ENCODE measurements at places on chromosomes 4 and X. TPM values are rescaled to one million over a fixed set of nuclear protein-coding genes. Genes with fewer than 3 reads are reported as not detected.
A peak's percentile ranks its signal among the peaks of the same experiment; 100 is the strongest.

The NLGN4X gene
- total RNA-seq: 0.31 TPM

The PRSS12 gene
- 0.07 TPM for total RNA-seq

The NIPAL1 gene
- total RNA-seq: 1.6 TPM

The TEX11 gene
- total RNA-seq: 0.22 TPM

The SNCA gene
- 0.86 TPM for total RNA-seq

The RHOXF2B gene
- total RNA-seq: not detected

- H3K4me3 ChIP-seq: no peak overlapping the region
- peaks cover 11% of the 10 kb centered on the region for H3K4me1 ChIP-seq
- H3K27me3 ChIP-seq: peaks cover 51% of the 10 kb centered on the region
- no peaks in the 10 kb centered on the region for H3K36me3 ChIP-seq
- no peak overlapping the region for H3K27ac ChIP-seq
- no peak for DNase-seq
These were observed 15.8 kb downstream of the HMX1 start for GRCh38 chr4:8855818-8856245.

- DNase-seq: no peak
- H3K27me3 ChIP-seq: no peaks in the 10 kb centered on the region
- no peak overlapping the region for H3K4me3 ChIP-seq
- no peak overlapping the region for H3K27ac ChIP-seq
- no peaks in the 10 kb centered on the region for H3K4me1 ChIP-seq
These were observed 50.9 kb downstream of the CEP44 start for GRCh38 chr4:174334628-174335027.

GRCh38 chrX:150508451-150509367 lies 59.7 kb upstream of the MTM1 start:
- no peak for DNase-seq
- no peaks in the 10 kb centered on the region for H3K4me1 ChIP-seq
- H3K27ac ChIP-seq: no peak overlapping the region
- H3K4me3 ChIP-seq: no peak overlapping the region
- peaks cover 9% of the 10 kb centered on the region for H3K27me3 ChIP-seq

GRCh38 chr4:178090640-178091411 lies 648.6 kb upstream of the AGA start:
- no peaks in the 10 kb centered on the region for H3K36me3 ChIP-seq
- no peak overlapping the region for H3K27ac ChIP-seq

- H3K27ac ChIP-seq: peak overlapping the region; percentile 64
- peaks cover 62% of the 10 kb centered on the region for H3K4me1 ChIP-seq
- no peak for DNase-seq
- H3K4me3 ChIP-seq: peak overlapping the region; percentile 88
- H3K36me3 ChIP-seq: peaks cover 16% of the 10 kb centered on the region
These were observed 317 bp downstream of the CMC4 start for GRCh38 chrX:155070663-155070974.

DNA sequence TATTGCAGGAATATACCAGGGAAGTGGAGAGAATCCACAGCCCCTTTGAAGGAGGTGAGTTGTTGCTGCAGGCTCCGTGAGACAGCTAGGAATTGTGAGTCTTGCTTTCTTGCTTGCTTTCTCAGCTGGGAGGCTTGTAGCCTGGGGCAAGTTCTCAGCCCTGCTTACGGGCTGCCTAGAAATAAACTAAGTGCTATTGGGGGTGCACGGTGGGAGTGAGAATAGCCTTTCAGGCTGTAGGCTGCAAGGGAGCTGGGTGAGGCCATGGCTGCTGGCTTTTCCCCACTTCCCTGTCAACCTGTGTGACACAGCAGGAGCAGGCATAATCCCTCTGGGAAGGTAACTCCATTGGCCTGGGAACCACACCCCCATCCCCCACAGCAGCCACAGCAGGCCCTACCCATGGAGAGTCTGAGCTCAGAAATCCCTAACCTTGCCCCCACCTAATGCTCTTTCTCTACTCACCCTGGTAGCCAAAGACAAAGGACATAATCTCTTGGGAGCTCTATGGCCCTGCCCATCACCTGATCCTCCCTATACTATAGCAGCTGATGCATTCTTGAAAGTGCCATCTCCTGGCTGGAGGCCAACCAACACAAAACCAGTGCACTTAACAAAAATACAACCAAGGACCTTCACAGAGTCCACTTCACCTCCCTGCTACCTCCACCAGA lies 113.0 kb downstream of the MMRN1 start:
- H3K36me3 ChIP-seq: no peaks in the 10 kb centered on the region
- H3K27ac ChIP-seq: no peak overlapping the region
- no peak overlapping the region for H3K4me3 ChIP-seq

GRCh38 chrX:1322393-1322792 lies 14.2 kb upstream of the IL3RA start:
- peaks cover 35% of the 10 kb centered on the region for H3K4me1 ChIP-seq
- H3K27me3 ChIP-seq: peaks cover 5% of the 10 kb centered on the region
- peak; percentile 85 for DNase-seq
- peaks cover 7% of the 10 kb centered on the region for H3K36me3 ChIP-seq
- H3K27ac ChIP-seq: peak overlapping the region; percentile 91

- H3K4me3 ChIP-seq: no peak overlapping the region
- H3K36me3 ChIP-seq: no peaks in the 10 kb centered on the region
- no peaks in the 10 kb centered on the region for H3K4me1 ChIP-seq
- no peak overlapping the region for H3K27ac ChIP-seq
- no peak for DNase-seq
These were observed 738.4 kb downstream of the PCDH18 start for GRCh38 chr4:136793848-136794247.

GRCh38 chrX:153969125-153969903 lies 2.3 kb downstream of the HCFC1 start:
- H3K27ac ChIP-seq: peak overlapping the region; percentile 70
- H3K4me1 ChIP-seq: peaks cover 45% of the 10 kb centered on the region
- H3K4me3 ChIP-seq: peak overlapping the region; percentile 100

DNA sequence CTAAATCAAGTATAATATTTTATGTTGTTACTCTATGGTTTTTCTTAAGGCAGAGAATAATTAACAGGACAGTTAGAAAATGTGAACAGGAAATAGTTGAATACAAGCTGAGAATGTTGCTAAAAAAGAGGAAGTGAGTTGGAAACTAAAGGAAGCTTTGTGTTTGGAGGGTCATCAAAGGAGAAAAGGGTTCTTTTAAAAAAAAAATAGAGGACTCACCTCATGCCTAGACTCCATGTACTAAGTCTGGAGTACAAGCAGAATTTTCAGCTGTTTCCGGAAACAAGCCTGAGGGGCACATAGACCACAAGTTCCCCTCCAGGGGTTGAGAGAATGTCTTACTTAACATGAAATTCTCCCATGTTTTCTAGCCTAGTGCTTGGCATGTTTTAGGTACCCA lies 20.1 kb upstream of the MAP7D3 start:
- H3K4me1 ChIP-seq: peaks cover 8% of the 10 kb centered on the region
- peaks cover 9% of the 10 kb centered on the region for H3K27me3 ChIP-seq
- no peak overlapping the region for H3K27ac ChIP-seq

DNA sequence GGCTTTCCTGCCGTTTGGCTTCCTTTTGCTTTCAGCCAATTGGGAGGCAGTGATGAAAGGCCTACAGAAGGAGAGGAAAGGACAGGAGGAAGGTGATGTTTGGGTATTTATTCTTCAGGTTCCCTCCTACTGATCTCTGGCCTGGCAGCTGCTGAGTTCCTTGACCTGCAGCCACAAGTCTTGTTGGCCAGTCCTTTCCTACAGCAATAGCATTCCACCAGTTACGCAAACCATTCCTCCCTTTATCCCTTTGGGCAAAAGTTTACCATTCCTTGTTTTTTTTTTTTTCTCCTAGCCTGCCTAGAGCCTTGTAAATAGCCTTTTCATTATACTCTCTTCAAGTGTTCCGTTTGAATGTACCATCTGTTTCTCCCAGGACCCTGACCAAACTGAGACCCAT lies 198.1 kb upstream of the FTHL17 start:
- H3K27ac ChIP-seq: no peak overlapping the region
- DNase-seq: no peak
- no peaks in the 10 kb centered on the region for H3K4me1 ChIP-seq

DNA sequence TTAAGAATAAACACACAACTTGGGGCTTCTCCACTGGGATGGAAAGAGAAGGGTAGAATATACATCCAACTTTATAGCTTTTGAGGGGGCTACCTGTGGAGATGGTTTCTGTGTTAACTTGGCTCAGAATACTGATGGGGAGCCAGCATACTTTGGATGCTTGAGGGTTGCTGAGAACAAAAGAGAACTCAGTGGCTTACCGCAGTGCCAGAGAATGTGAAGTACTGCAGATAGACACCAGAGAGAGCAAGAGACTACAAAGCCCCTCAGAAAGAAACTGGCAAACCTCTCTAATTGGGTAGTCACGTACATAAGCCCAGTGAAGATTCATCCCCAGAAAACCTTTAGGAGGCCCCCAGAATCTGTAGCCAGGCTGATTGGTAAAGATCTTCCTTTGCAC lies 214.4 kb downstream of the DCHS2 start:
- no peak for DNase-seq
- peaks cover 14% of the 10 kb centered on the region for H3K27me3 ChIP-seq
- H3K36me3 ChIP-seq: peaks cover 2% of the 10 kb centered on the region
- H3K4me3 ChIP-seq: no peak overlapping the region

DNA sequence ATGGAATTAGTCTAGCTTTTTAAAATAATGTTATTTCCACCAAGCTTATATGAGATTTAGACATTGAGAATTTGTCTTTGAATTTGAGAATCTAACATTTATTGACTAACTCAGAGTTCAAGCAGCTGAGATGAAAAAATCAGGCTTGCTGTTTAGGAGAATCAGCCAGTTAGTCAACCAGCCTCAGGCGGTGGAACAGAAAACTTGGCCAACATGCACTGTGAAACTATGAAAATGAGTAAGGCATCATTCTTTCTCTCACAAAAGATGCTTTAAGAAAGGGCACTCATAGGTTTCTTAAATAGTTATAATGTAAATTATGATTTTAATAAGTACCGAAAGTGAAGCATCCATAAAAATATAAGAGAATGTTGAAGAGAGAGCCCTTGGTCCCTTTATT lies 84.2 kb downstream of the NFKB1 start:
- peaks cover 18% of the 10 kb centered on the region for H3K36me3 ChIP-seq
- no peaks in the 10 kb centered on the region for H3K27me3 ChIP-seq
- H3K27ac ChIP-seq: peak overlapping the region; percentile 88
- H3K4me3 ChIP-seq: peak overlapping the region; percentile 55
- peaks cover 86% of the 10 kb centered on the region for H3K4me1 ChIP-seq
- peak; percentile 41 for DNase-seq

DNA sequence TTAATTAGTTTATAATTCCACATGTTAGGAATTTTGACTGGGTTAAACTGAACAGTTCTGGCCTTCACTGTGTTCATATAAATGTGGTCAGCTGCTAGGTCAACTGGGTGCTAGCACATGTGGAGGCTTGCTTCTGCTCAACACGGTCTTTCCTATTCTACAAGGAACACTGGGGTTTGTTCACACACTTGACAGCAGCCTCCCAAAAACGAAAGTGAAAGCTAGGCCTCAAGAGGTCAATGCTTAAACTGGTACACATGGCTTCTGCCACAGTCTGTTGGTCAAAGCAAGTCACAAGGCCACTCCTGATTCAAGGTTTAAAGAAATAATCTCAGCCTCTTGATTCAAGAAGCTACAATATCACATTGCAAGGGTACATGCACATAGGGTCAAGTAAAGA lies 126.5 kb downstream of the QDPR start:
- H3K27ac ChIP-seq: peak overlapping the region; percentile 69
- H3K27me3 ChIP-seq: no peaks in the 10 kb centered on the region
- peak overlapping the region; percentile 7 for H3K4me3 ChIP-seq
- H3K4me1 ChIP-seq: peaks cover 19% of the 10 kb centered on the region

DNA sequence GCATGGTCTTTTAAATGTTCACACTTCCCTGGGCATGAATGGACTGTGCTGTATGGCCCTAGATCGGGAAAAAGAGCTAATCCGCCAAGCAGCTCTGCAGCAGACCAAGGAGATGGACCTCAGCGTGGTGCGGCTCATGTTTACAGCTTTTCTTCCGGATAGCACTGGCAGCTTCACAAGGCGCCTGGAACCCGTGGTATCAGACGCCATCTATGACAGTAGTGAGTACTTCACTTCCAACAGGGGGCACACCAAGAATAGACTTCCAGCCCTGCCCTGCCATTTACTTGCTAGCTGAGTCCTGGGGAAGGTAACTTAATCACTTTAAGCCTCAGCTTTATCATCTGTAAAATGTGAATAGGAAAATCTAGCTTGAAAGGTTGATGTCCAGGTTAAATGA lies 77.7 kb downstream of the NFKB1 start:
- DNase-seq: no peak
- H3K36me3 ChIP-seq: peaks cover 37% of the 10 kb centered on the region
- H3K27ac ChIP-seq: no peak overlapping the region
- H3K4me3 ChIP-seq: no peak overlapping the region

- no peak for DNase-seq
- no peaks in the 10 kb centered on the region for H3K27me3 ChIP-seq
- peaks cover 45% of the 10 kb centered on the region for H3K4me1 ChIP-seq
- peak overlapping the region; percentile 90 for H3K27ac ChIP-seq
These were observed 2.2 kb downstream of the TMEM156 start for GRCh38 chr4:39029752-39030694.

DNA sequence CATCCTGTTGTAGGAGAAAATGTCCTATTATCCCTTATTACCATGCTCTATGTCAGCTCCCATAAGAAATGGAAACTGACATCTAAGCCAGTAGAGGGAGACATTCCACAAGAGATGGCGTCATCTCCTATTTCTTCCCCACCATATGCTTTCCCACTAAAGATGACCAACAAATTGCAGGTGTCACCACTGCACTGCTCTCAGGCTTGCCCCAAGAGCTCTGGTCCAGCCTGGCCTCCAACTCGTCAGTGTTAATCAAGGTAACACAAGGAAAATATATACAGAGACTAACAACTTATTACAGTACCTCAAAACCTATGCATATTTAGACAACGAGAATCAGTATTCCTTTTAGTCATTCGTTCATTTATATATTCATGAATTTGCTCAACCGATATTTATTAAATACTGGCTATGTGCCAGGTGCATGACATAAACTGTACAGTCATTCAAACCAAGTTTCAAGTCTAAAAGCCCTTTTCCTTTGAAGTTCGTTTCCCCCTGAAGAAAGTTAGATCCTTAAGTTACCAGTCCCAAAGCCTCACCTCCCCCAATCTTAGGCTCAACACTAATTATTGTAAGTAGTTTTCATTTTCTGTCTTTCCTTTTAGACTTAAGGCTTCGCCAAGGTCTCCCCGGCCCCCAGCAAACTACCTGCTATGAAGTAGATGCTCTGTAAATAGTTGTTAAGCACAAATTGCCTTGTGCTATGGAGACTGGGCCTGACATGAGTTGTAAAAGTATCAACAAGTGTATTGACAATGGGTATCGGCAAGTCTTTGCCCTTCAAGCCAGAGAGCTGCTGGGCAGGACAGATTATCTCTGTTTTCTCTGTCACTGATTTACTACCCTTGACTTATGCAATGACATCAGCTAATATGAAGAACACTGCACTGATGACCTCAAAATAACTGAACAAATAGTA lies 3.1 kb upstream of the FGB start:
- no peak for DNase-seq
- no peaks in the 10 kb centered on the region for H3K27me3 ChIP-seq
- H3K4me3 ChIP-seq: no peak overlapping the region
- H3K36me3 ChIP-seq: no peaks in the 10 kb centered on the region
- no peaks in the 10 kb centered on the region for H3K4me1 ChIP-seq
- no peak overlapping the region for H3K27ac ChIP-seq

- peaks cover 27% of the 10 kb centered on the region for H3K27me3 ChIP-seq
- peaks cover 46% of the 10 kb centered on the region for H3K4me1 ChIP-seq
- H3K4me3 ChIP-seq: peak overlapping the region; percentile 18
- no peaks in the 10 kb centered on the region for H3K36me3 ChIP-seq
- peak; percentile 63 for DNase-seq
These were observed 282.1 kb downstream of the BCOR start for GRCh38 chrX:39815631-39816030.

- no peak overlapping the region for H3K4me3 ChIP-seq
- peaks cover 24% of the 10 kb centered on the region for H3K27me3 ChIP-seq
- H3K4me1 ChIP-seq: peaks cover 9% of the 10 kb centered on the region
- no peaks in the 10 kb centered on the region for H3K36me3 ChIP-seq
- DNase-seq: no peak
These were observed 127.7 kb upstream of the RPS6KA3 start for GRCh38 chrX:20394451-20394850.

Data from activated T-cell treated with anti-CD3 and anti-CD28 coated beads, Interleukin-2, amount 50 U/mL, for 72 hours (primary cell).